ENCODE measurements at places on chromosomes 11 and 22.

- DNase-seq, result no peak
- no peak overlapping the region for H3K4me3 ChIP-seq
- no peak overlapping the region for H3K27ac ChIP-seq
- no peaks in the 10 kb centered on the region for H3K27me3 ChIP-seq
Measured at GRCh38 chr11:74086242-74086884, 77.5 kb upstream of the UCP3 start.

DNA sequence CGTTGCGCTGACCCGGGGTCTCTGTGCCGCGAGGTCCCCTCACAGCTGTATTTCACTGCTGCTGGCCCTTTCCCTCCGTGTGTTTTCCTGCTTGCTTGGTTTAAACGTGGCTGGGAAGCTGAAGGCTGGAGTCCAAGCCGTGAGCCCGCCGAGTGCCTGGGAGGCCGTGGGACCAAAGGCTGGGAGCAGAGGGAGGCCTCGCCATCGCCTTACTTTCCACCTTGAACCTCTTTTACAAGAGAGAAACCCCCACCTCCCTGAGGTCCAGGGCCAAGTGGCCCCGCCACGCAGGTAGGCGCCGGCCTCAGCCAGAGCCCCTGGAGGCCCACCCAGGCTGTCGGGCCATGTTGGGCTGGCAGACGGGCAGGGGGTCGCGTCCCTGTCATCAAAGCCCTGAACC is 411.6 kb downstream of the TBC1D22A start:
- peaks cover 16% of the 10 kb centered on the region for H3K36me3 ChIP-seq
- H3K27ac ChIP-seq, result no peak overlapping the region
- H3K4me3 ChIP-seq, result no peak overlapping the region
- H3K4me1 ChIP-seq, result no peaks in the 10 kb centered on the region

- no peak overlapping the region for H3K27ac ChIP-seq
- peaks cover 3% of the 10 kb centered on the region for H3K4me1 ChIP-seq
- no peaks in the 10 kb centered on the region for H3K36me3 ChIP-seq
- peaks cover 5% of the 10 kb centered on the region for H3K27me3 ChIP-seq
- DNase-seq, result no peak
- no peak overlapping the region for H3K4me3 ChIP-seq
Measured at GRCh38 chr11:12232817-12233601, 122.6 kb downstream of the MICAL2 start.

DNA sequence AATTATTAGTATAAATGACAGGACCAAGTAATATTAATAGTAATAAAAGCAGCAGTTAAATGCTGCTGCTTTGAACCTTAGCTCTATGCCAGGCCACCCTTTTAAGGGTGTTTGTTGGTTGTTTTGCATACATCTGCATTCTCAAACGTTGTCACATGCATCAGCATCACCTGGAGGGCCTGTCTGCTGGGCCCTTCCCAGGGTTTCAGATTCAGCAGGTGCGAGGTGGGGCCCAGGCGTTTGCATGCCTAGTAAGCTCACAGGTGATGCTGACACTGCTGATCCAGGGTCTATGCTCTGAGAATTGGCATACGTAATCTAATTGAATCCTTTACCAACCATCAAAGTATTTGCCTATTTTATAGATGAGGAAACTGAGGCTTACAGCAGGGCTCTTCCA is 246.5 kb downstream of the CADM1 start:
- no peak overlapping the region for H3K27ac ChIP-seq
- no peaks in the 10 kb centered on the region for H3K27me3 ChIP-seq
- no peaks in the 10 kb centered on the region for H3K4me1 ChIP-seq
- no peaks in the 10 kb centered on the region for H3K36me3 ChIP-seq
- H3K4me3 ChIP-seq, result no peak overlapping the region
- no peak for DNase-seq

DNA sequence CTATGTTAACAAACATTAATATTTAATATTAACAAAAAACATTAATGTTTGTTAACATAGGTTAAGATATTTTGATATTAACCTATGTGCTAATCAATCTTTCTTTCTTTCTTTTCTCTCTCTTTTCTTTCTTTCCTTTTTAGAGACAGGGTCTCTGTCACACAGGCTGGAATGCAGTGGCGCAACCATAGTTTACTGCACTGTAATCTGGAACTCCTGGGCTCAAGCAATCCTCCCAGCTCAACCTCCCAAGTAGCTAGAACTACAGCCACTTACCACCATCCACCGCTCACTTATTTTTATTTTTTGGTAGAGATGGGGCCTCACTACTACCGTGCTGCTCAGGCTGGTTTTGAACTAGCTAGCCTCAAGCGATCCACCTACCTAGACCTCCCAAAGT is 13.2 kb downstream of the SIK3 start:
- H3K27me3 ChIP-seq, result no peaks in the 10 kb centered on the region
- peaks cover 4% of the 10 kb centered on the region for H3K36me3 ChIP-seq
- H3K4me1 ChIP-seq, result peaks cover 57% of the 10 kb centered on the region
- H3K4me3 ChIP-seq, result no peak overlapping the region

- peaks cover 8% of the 10 kb centered on the region for H3K36me3 ChIP-seq
- no peak overlapping the region for H3K27ac ChIP-seq
- no peak for DNase-seq
Measured at GRCh38 chr11:66172146-66172545, 96.3 kb upstream of the RAB1B start.

DNA sequence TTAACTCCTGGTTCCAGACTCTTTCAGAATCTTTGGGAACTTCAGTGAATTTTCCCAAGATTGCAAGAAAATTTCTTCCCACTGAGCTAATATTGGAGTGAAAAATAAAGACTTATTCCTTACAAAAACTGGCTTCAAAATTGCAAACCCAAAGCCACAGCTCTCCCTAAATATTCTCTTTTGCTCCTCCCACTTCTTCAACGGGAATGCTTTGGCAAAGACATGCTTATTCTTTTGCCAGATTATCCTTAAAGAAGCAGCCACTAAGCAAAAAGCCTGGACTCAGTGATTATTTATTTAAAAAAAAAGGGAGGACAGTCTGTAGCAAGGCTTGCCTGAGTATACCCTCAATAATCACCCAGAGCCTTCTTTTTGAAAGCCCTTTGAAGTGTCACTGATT is 902.4 kb upstream of the CCDC90B start:
- H3K27me3 ChIP-seq, result no peaks in the 10 kb centered on the region
- no peak overlapping the region for H3K4me3 ChIP-seq
- no peaks in the 10 kb centered on the region for H3K36me3 ChIP-seq
- no peak overlapping the region for H3K27ac ChIP-seq

DNA sequence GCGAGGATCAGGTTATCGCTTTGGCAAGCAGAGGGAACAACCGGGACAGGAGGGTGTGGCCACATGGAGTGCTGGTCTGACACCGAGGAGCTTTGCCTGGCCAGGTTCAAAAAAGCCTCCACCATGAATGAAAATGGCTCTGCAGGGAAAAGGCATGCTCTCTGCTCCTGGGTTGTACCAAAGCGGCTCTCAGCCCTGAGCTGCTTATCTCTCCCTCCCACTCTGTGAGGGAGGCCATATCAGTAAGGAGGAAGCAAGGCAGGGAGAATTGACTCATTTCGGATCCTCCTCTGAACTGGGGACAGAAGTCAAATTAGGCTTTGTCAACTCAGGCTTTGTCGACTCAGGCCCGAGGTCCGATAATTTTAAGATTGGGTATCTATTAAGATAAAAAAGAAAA is 82.9 kb upstream of the CRTAM start:
- no peaks in the 10 kb centered on the region for H3K36me3 ChIP-seq
- no peak for DNase-seq
- H3K27me3 ChIP-seq, result peaks cover 19% of the 10 kb centered on the region
- H3K27ac ChIP-seq, result no peak overlapping the region

GRCh38 chr22:36330655-36331305 is 57.0 kb downstream of the MYH9 start:
- peaks cover 74% of the 10 kb centered on the region for H3K4me1 ChIP-seq
- H3K36me3 ChIP-seq, result peaks cover 8% of the 10 kb centered on the region
- peak overlapping the region; percentile 89 for H3K4me3 ChIP-seq
- no peak for DNase-seq

DNA sequence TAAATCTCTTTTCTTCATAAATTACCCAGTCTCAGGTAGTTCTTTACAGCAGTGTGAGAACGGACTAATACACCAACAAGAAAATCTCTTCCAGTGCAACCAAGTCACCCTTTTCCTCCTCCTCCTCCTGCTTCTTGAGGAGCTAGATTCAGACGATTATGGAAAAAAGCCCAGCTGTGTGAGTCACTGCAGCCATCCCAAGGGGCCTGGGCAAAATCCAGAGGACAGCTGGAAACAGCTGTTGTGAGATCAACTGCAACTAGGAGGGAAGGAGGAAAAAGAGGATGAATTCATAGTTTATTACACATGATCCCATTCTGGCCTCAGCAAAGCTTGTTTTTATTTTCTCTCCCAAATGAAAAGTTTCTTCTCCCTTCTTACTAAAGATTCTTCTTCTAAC is 32.9 kb downstream of the RBFOX2 start:
- no peak overlapping the region for H3K27ac ChIP-seq
- H3K36me3 ChIP-seq, result no peaks in the 10 kb centered on the region
- peaks cover 29% of the 10 kb centered on the region for H3K27me3 ChIP-seq
- no peak overlapping the region for H3K4me3 ChIP-seq
- H3K4me1 ChIP-seq, result peaks cover 9% of the 10 kb centered on the region
- no peak for DNase-seq
